ENCODE measurements at places on chromosomes 6 and 20.

- DNase-seq: no peak
Observed at GRCh38 chr20:62655282-62656196, 13.2 kb downstream of the SLCO4A1 start.

GRCh38 chr6:30721198-30722024 is 1.3 kb downstream of the TUBB start:
- peak; percentile 72 for DNase-seq

GRCh38 chr6:95649451-95649850 is 72.1 kb downstream of the MANEA start:
- no peak for DNase-seq

GRCh38 chr6:30570740-30571074 is 535 bp upstream of the ABCF1 start:
- no peak for DNase-seq

DNA sequence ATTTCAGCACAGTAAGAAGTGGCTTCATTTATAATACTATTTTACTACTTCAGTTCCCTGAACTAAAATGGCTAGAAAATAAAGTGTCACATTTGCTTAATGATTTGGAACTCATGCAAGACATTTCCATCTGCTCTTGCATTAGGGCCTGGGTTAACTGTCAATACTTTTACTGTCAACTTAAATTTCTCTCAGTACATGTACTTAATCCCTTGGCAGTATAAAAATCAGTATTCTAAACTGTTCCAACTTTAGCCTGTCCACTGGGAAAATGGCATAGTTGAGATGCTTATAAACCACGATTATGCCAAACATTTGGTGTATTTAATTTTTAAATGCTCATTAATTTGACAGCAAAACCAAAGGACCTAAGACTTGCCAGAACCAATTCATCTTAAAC is 154.5 kb downstream of the ASCC3 start:
- peak; percentile 20 for DNase-seq

All from NCI-H1694 (cell line).